ENCODE measurements at places on chromosomes 3 and 15. TPM values are rescaled to one million over a fixed set of nuclear protein-coding genes. Genes with fewer than 3 reads are reported as not detected.

Gene EPHA6
- 2.6 TPM for polyA plus RNA-seq

Gene STX19
- polyA plus RNA-seq = 38.6 TPM

Gene SPINK8
- not detected for polyA plus RNA-seq

Gene RLBP1
- not detected for polyA plus RNA-seq

Gene REC114
- not detected for polyA plus RNA-seq

Gene NUP210
- polyA plus RNA-seq = 0.90 TPM

Gene KLHL24
- polyA plus RNA-seq = 13.1 TPM

Gene CHRNB4
- 0.41 TPM for polyA plus RNA-seq

Gene STAB1
- polyA plus RNA-seq = not detected

Gene KATNBL1
- polyA plus RNA-seq = 26.5 TPM

Gene DNAH12
- polyA plus RNA-seq = 0.77 TPM

Gene FGF7
- polyA plus RNA-seq = 2.0 TPM

Gene P2RY12
- polyA plus RNA-seq = 0.27 TPM

Gene BUB1B
- polyA plus RNA-seq = not detected

Gene MYEF2
- 35.0 TPM for polyA plus RNA-seq

Gene ANKUB1
- not detected for polyA plus RNA-seq

Gene EID1
- 141 TPM for polyA plus RNA-seq

Gene MRPL3
- 150 TPM for polyA plus RNA-seq

Gene ACSBG1
- 3.8 TPM for polyA plus RNA-seq

Gene MEF2A
- polyA plus RNA-seq = 40.2 TPM

Gene SUSD5
- polyA plus RNA-seq = 0.62 TPM

Gene ST8SIA2
- polyA plus RNA-seq = 3.9 TPM

Gene KY
- 3.0 TPM for polyA plus RNA-seq

Gene CORO2B
- polyA plus RNA-seq = 184 TPM

Gene SUCNR1
- polyA plus RNA-seq = not detected

Gene LRRIQ4
- polyA plus RNA-seq = not detected

Gene RMDN3
- 22.7 TPM for polyA plus RNA-seq

Gene HYAL1
- polyA plus RNA-seq = not detected

Gene TLR9
- polyA plus RNA-seq = not detected

Gene CPA3
- not detected for polyA plus RNA-seq

Gene CELSR3
- polyA plus RNA-seq = 0.59 TPM

Gene DPH3
- polyA plus RNA-seq = 24.0 TPM

Gene FAM81A
- 9.7 TPM for polyA plus RNA-seq

All from Purkinje cell (primary cell).